Gastrocnemius medialis (tissue), 4 donors: ENCODE measurements at places on chromosomes 2 and 18.

GRCh38 chr18:26656944-26657536 lies 108.7 kb upstream of the KCTD1 start:
- no peak for DNase-seq

- DNase-seq = no peak
Observed at GRCh38 chr18:44735096-44735495, 54.4 kb downstream of the SETBP1 start.

DNA sequence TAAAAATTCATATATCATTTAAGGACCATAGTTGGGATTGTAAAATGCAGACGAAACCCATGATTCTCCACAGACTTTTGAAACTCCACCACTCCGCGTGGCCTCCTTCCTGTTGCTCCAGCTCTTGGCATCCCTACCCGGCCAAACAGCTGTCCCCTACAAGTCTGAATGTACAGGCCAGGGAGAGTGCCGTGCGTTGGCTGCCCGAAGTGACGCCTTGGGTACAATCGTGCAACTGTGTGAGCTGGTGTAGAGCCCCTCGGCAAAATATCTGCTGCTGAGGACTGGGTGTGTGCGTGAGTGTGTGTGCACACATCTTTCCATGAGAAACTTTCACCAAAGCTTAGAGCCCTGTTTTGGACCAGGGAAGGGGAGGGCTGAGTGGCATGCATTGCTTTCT lies 43.8 kb upstream of the ZNF516 start:
- no peak for DNase-seq

DNA sequence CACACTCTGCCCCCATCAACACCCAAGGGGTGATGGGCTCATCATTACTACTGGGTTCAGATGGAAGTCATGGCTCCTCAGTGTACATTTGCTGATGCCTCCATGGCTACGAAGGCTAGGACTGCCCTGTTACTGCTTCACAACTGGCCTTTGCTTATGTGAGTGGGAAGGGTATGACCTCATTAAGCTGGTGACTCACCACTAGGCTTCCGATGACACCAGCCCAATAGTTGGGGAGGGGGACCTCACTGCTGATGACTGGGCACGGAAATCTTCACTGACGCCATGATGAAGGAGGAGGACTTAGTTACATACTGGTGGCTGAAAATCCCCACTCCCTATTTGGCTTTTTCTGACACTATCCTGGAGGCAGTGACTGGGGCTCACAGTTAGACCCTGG lies 263.2 kb downstream of the CMPK2 start:
- DNase-seq = no peak

GRCh38 chr18:52715421-52715820 lies 375.4 kb downstream of the DCC start:
- DNase-seq = no peak

GRCh38 chr18:47883771-47884413 lies 46.6 kb downstream of the SMAD2 start:
- no peak for DNase-seq

- peak; percentile 28 for DNase-seq
Observed at GRCh38 chr2:99153921-99154604, 679 bp downstream of the TSGA10 start.

- DNase-seq = no peak
Observed at GRCh38 chr2:43136876-43137275, 89.5 kb downstream of the ZFP36L2 start.

DNA sequence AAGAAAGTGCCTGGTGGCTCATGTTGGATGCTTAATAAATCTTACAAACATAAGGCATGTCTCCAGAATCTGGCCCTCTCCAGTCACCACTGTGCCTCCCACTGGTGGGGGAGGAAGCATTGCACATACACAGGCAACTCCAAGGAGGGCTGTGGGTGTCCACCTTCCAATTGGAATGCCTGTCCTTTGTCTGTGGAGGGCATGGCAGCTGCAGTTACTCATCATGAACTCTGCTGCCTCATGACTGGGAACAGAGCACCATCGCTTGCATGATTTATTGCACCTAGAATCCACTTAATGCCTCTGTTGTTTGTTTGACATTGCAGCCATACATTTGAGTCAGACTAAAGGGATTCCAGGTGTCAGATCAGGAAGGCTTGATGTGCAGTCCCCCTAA lies 278.9 kb downstream of the PRKCE start:
- DNase-seq = peak; percentile 56

DNA sequence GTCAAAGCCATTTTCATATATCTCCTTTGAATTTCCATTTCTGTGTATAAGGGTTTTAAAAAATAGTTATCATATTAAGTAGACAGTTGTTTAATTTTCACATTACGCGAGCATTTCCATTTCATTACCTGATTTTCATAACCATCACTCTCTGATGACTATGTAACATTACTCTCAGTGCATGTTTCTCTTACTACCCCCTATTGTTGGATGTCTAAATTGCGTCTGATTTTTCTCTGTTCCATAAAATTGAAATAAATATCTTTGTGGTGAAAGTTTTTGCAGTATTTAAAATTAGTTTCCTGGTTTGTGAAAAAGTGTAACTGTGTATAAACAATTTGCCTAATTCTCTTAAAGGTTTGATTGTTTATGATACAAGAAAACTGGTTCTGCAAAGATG lies 123.8 kb downstream of the MYO1B start:
- DNase-seq = no peak

- DNase-seq = no peak
Observed at GRCh38 chr2:173493874-173494273, 139.2 kb downstream of the CDCA7 start.

- no peak for DNase-seq
Observed at GRCh38 chr2:238255151-238255551, 15.3 kb upstream of the HES6 start.

DNA sequence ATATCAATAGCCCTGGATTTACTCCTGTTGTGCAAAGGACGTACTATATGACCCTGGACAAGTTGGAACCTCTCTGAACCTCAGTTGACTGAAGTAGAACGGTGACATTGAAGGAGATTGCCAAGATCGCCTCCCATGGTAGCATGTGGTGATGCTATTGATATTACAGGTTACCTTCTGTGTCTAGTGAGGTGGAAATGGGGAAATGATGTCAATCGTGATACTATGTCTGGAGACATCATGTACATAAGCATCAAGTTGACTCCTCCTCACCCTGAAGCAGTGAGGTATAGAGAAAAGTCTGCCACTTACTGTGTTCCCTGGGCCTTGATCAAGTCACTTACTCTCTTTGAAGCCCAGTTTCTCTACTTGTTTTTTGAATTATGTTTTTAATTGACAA lies 93.9 kb downstream of the KLF7 start:
- no peak for DNase-seq

DNA sequence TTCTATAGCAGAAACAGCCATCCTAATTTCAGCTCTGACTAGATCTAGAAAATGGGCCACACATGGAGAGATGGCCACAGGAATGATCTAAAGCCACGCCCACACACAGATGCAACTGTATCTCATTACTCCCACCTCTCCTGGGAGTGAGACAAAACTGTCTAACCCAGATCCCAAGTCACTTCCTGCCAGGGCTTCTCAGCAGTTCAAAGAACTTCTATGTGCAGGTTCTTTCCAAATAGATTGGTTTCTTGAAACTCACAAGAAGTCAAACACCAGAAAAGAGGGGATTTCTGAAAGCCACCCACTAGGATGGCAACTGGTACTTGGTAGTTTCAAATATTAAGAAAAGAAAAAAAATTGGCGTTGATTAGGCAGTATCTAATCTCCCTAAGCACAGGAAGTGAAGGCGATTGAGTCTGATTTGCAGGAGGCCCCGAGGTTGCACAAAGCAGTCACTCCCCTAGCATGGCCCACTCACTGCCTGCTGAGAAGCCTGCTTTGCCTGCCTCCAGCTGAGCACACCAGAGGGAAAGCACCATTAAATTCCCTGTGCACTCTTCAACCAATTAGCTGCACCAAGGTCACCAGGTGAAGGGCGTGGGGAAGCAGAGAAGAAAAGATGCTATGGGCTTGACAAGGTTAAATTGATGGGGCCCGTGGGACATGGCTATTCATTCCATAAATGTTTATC lies 51.1 kb downstream of the PAPOLG start:
- DNase-seq = no peak

DNA sequence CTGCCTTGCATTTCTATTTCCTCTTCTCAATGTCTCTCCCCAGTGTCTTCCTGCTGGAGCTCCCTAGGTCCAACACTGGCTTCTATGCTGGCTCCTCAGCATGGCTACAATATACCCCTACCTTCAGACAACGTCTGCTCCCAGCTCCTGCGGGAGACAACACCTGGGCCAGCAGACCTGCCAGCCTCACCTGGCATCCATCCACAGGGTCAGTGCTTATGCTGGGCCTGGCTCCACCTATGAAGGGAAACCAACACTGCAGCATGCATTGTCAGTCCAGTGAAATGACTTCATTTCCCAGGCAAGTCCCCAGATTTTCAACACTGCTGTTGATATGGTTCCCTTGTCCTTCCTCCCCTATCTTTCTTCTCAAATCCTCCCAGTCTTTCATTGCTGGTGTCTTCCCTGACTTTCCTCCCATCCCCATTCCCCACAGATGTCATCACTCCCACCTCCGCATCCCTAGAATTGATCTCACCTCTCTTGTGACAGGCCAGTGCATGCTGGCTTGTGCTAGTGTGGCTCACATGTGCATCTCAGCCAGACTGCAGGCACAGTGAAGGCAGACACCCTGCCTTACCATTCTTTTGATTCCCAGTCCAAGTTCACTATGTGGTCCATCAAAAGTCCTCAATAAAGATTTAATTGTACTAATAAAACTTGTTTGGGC lies 98.0 kb downstream of the MYO5B start:
- no peak for DNase-seq

GRCh38 chr2:148124271-148124670 lies 103.4 kb downstream of the MBD5 start:
- DNase-seq = no peak

DNA sequence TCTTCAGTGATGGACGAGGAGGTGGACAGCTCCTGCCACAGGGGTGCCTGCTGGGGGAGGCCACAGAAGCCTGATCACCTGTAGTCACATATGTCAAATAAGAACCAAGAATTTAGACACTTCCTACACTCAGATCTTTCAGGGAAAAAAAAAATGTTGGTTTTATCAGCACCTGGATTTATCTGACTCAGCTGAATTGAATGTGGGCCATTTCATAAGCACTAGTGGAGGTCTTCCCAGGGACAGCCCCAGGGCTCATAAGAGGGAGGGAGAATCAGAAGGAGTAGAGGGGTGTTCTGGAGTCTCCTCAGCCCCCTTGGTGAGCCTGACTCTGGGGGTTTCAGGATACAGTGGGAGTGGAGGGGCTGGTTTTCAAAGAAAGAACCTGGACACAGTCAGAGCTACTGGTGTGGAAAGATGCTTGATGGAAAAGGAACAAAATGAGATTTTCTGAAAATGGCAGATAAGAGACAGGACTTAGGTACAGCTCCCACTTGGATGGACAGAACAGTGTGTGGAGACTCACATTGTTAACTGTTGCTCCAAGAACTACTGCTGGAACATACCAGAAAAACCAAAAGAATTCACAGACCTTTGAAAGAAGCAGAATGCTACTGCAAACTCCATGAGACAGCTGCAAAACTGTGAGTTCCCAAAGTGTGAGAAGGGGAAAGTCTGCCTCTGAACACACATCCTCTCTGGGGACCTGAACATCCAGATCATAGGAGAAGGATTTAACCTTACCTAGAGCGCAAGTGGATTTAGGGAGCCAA lies 45.4 kb downstream of the LCT start:
- no peak for DNase-seq

DNA sequence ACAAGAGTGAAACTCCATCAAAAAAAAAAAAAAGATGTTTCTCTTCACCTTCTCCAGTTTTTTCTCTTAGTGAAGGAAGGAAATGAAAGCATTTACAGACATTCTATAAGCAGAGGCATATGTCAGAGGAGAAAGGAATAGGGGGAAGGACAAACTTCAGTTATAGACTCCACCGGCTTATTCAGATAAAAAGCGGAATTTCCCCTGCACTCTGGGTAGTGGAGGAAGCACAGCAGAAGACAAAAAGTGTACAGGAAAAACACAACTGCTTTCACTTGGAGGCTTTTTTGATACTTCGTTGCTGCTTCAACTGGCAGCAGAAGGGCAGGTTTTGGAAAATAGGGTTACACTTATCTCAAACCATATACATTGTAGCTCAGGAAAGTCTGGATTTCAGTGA lies 3.2 kb upstream of the MGAT4A start:
- no peak for DNase-seq

DNA sequence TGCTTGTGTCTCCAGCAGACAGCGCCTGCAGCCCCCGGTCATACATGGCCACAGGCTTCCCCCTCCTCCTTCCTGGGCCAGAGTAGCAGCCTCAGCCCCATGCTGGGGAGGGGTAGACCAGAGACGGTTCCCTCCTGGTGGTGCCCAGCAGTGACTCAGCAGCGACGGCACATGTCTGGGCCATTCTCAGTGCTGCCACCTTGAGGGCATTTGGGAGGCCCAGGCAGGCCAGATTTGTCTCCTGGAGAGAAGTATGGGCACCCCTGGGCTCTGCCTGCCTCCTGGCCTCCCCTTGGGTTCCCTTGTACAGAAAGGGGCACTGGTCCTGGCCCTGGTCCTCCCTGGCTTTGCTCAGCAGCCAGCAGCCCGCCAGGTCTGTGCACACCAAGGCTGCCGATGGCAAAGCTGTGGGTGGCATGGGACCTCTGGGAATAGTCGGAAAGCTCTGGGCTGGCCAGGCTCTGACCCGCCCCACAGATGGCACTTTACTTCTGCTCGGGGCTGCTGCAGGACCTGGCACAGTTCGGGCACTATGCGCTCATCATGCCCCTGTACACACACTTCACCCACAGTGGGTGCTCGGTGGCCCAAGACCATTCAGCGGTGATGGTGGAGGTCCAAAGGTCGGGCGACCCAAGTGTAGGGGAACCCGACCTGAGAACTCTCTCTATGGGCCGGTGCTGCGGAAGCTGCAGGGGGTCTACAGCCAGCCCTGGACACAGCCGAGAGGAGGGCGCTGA lies 11.4 kb upstream of the ALPI start:
- peak; percentile 48 for DNase-seq

DNA sequence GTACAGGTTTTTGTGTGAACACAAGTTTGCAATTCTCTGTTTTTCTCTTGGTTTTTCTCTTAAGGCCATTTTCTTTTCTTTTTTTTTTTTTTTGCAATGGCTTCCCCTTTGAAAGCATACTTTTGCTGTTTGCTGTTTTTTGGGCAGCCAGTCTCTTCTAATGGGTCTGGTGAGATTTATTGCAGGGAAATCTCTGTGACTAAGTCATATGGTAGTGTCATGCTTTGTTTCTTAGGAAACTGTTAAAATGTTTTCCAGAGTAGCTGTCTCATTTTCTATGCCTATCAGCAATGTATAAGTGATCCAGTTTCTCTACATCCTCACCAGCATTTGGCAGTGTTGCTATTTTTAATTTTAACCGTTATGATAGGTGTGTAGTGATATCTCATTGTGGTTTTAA lies 27.9 kb upstream of the CDCA7 start:
- no peak for DNase-seq

- no peak for DNase-seq
Observed at GRCh38 chr2:68987021-68987503, 12.6 kb downstream of the GKN1 start.

GRCh38 chr2:98348066-98348561 lies 1.9 kb downstream of the CNGA3 start:
- no peak for DNase-seq
